Astrocyte (in vitro differentiated cells and primary cell): ENCODE measurements at places on chromosomes 3 and 15. TPM values are rescaled to one million over a fixed set of nuclear protein-coding genes. Genes with fewer than 3 reads are reported as not detected.

Gene FSIP1
- total RNA-seq = 0.77 and 0.84 TPM in 2 replicates

Gene GMNC
- total RNA-seq = 0.62 and 0.75 TPM in 2 replicates

GRCh38 chr3:114756506-114757279 is 390.4 kb downstream of the ZBTB20 start:
- DNase-seq = peak; percentile 38

- DNase-seq = no peak
Measured at GRCh38 chr3:185640308-185640707, 54.2 kb downstream of the SENP2 start.

- DNase-seq = no peak
Measured at GRCh38 chr3:128969993-128970739, 23.7 kb downstream of the CFAP92 start.

GRCh38 chr3:179196098-179196497 is 47.9 kb downstream of the PIK3CA start:
- DNase-seq = peak; percentile 82
